ENCODE measurements at places on chromosomes 3 and 15.

DNA sequence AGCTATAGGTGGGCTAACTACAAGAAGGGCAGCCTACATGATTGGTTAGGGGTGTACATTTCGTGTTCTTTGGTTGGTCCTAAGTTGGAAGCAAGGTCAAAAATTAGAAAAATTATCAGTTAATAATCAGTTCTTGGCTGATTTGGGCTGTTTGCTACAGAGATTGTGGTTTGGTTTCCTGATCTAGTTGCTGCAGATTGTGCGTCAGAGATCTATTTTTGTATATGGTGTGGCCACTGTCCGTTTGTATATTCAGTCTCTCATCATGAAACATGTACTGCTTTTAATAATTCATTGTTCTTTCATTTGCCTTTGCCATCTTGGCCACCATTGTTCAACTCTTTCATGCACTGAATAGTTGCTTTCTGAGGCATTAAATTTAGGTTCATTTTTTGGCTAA, 80.9 kb downstream of the LRRC3B start:
- no peak for DNase-seq

DNA sequence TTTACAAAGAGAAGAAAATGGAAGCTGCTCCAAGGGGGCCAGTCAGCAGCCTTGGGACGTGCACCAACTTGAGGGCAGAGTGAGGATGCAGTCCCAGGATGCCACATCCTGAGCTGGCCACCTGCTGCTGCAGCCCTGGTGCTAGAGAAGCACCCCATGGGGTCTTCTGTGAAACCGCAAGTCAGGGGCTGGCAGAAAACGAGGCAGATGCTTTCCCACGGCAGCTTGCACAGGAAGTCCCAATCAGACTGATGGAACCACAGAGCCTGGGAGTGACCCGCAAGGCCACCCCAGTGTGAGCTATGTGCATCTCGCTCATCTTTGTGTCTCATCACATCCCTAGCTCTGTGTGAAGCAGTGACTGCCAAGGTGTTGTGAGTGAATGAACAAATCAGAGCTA, 76.5 kb downstream of the NUP210 start:
- DNase-seq: no peak

DNA sequence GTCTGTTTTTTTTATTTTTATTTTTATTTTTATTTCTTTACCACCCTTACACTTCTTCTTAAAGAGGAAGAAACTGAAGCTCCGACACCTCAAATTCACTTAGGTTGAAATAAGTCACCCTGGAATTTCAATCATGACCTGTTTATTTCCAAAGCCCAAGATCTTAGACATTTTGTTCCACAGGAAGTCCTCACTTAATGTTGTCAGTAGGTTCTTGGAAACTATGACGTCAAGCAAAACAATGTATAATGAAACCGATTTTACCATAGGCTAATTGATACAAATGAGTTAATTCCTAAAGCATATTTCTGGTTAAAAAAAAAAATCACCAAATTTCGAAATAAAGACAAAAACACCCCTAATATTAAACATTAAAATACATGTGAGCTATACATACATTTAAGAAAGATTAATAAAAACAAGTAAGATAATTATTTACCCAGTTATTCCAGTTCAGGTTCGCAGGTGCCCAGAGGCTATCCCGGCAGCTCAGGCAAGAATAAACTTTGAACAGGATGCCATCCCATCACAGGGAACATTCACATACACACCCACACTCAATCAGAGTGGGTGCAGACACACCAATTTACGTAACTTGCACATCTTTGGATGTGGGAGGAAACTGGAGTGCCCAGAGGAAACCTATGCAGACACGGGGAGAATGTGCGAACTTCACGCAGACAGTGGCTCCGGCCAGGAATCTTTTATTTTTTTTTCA, 391.0 kb downstream of the RAP2B start:
- no peak for DNase-seq

GRCh38 chr15:98169551-98169950, 209.0 kb downstream of the ARRDC4 start:
- DNase-seq: no peak

DNA sequence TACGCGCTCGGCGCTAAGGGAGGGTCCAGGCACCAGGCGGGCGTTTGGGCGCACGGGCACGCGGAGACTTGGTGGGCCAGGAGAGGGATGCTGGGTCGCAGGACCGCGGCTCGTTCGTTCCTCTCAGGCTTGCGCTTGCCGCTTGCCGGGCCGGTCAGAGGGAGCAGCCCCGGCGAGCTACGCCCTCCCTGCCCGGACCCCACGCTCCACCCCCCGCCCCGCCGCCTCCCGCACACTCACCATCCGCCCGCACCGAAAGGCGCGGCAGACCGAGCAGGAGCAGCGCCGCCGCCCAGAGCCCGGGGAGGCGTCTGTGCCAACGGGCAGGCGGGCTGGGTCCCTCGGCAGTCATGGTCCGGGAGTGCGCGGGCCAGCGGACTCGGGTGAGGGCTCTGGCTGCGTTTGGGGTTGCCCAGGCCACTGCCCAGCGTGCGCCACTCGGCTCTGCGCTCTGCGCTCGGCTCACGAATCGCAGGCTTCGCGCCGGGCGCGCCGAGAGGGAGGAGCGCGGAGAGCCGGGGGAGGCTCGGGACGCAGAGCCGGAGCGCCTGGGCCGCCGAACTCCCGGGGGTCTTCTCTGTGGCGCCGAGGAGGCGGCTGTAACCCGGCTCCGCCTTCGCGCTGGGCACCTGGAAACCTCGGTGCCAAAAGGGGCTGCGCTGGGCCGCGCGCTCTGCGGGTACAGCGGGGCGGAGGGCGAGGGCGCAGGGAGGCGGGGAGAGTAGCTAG, at the start of gene SUSD5:
TSS of gene SUSD5 (minus strand) at position 365 of the 729 bp plus-strand sequence. CDS start at position 352, 13 bp downstream.
- no peak for DNase-seq

Data from NCI-H187 (cell line).